Aorta (tissue), 5 donors: ENCODE measurements at places on chromosomes 1 and 21.

- no peak for DNase-seq
Measured at GRCh38 chr1:172578586-172578985, 45.6 kb downstream of the SUCO start.

DNA sequence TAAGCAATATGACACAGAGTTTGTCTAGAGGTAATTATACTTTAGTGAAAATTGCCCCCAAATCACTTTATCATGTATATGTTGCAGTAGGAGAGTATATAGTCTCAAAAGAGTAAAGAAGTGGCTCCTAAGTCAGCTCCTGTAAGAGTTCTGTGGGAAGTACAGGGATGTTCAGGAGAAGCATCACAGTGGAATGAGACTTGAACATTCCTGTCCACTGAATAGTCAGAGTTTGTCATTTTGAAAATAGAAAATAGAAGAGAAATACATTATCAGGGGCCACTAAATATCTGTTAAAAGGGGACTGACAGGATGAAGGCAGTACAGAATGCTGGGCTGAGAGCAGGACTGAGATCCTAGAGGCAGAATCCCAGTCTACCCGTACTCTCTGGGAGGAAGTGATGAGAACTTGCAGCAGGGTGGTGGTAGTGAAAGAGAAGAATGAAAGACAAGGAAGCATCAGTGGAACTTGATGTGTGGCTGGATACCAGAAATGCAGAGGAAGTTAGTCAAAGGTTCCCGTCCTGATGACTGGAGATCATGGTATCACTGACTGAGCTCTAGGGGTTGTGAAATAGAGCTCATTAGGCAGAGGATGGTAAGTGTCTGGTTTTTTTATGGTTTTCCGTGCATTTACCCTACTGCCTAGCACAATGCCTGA is 153.4 kb downstream of the FMN2 start:
- DNase-seq: no peak

DNA sequence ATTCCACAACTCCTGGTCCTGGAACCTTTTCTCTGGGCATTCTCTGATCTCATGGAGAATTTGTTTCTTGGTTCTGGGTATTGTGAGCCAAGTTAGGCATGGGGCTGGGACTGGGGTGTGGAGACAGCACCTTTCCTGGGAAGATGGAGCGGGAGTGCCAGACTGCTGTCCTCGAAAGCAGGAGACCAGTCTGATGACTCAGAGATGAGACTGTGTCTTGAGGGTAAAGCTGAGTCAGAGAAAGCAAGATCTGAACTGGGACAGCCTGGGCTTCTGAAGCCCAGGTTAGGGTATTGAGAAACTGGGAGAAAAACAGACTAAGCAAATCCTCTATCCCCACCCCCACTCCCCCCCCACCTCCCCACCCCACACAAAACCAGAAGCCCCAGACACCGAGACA is 2.2 kb upstream of the KANK4 start:
- no peak for DNase-seq

DNA sequence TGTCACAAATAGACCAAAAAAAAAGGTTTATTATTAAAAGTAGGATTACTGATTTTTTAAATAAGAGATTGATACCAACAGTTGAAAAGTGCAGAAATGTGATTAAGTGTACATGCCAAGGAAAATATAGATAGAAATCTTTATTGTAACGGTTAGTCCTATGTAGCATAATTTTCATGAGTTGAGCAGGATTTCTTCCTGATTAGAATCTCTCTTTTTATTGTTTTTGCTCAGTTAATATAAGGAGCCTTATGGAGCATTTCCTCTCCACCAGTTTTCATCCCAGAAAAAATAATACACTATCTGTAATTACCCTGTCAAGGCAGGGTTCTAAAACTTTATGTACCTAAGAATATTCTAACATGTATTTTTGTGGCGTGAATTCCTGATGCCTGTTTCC is 23.4 kb downstream of the CAPZA1 start:
- no peak for DNase-seq

- DNase-seq: no peak
Measured at GRCh38 chr1:229886636-229887035, 180.4 kb upstream of the GALNT2 start.

- DNase-seq: no peak
Measured at GRCh38 chr1:240766831-240767230, 154.9 kb upstream of the GREM2 start.

DNA sequence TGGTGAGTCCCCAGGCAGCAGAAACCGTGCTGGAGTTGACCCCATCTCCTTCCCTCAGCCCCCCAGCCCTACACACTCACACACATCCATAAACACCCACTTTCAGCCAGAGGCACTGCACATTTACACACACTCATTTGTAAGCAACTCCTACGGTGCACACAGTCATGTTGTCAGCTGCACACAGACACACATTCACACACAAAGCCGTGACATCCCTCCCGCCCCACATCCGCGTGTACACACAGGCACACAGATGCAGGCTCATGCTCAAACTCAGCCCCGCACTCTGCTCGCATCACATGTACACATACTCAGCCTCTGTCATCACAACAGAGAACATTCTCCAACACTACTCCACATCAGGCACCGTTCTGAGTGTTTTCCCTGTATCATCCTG is 47.6 kb downstream of the LACTBL1 start:
- DNase-seq: peak; percentile 64

- no peak for DNase-seq
Measured at GRCh38 chr1:231519166-231519565, 9.3 kb upstream of the TSNAX start.

DNA sequence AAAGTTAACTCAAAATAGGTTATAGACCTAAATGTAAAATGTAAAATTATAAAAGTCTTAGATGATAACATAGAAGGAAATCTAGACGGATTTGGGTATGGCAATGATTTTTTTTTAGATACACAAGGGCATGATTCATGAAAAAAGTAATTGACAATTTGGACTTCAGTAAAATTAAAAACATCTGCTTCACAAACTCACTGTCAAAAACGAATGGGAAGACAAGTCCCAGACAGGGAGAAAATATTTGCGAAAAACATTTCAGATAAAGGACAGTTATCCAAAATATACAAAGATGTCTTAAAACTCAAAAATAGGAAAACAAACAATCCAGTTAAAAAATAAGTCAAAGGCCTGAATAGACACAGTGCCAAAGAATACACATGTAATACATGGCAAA is 9.7 kb upstream of the PTGS2 start:
- DNase-seq: no peak

- DNase-seq: no peak
Measured at GRCh38 chr1:36743286-36744005, 260.7 kb upstream of the CSF3R start.

DNA sequence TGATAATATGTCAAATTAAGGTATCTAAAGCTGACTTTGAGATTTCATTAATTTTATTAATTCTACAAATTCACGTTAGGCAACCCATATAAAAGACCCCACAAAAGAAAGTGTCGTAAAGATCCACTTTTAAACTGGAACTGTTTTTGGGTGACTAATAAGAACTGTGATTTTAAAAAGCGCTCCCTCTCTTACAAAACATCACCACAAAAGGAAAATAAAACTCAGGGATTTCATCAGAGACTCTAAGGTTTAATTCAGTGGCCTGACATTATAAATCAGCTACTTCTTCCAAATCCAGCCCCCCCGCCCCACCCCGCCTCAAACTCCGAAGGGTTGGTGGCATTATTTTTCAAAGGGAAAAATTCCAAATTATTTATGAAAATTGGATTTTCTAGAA is 2.7 kb downstream of the COL24A1 start:
- DNase-seq: no peak

- no peak for DNase-seq
Measured at GRCh38 chr1:160421881-160422280, 21.5 kb downstream of the VANGL2 start.

- no peak for DNase-seq
Measured at GRCh38 chr21:14559102-14559501, 13.0 kb upstream of the SAMSN1 start.

DNA sequence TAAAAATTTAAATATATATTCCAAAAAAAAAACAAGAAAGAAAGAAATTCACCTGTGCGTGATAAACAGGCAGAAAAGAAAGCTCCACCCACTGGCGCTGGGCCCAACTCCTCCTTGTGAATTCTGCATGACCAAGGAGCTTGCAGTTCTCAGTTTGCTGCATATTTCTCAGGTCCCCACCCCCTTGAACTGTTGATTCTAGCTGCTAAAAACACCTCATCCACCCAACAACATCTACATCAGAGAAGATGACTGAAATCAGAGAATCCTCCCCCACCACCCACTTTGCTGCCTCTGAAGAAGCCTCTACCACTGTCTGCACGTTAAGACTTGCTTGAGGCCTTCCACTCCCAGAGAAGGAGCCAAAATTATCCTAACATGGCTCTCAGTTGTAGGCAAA is 104.8 kb downstream of the RGS2 start:
- DNase-seq: no peak

GRCh38 chr1:172451002-172451443 is 7.2 kb upstream of the PIGC start:
- no peak for DNase-seq

- no peak for DNase-seq
Measured at GRCh38 chr1:231183639-231184590, 22.1 kb downstream of the TRIM67 start.

- peak; percentile 76 for DNase-seq
Measured at GRCh38 chr1:20486457-20487235, 636 bp upstream of the CAMK2N1 start.

DNA sequence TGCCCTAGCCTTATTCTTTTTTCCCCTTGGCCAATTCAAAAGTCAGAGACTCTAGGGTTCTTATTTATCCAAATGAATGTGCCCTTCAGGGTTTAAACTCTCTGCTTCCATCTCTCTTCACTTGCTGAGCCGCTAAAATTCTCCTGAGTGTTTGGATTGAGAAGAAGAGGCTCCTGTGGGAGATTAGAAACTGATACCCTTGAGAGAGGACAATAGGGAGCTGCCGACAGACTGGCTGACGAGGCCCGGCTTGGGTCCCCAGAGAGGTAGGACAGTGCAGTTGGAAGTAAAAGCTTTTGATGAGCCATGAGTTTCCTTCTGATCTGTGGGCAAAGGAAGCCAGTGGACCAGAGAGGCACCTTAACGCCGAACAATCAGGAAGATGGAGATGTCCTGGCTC is 41.3 kb upstream of the UBE2U start:
- no peak for DNase-seq

GRCh38 chr1:22685591-22686059 is 25.0 kb upstream of the EPHB2 start:
- no peak for DNase-seq

DNA sequence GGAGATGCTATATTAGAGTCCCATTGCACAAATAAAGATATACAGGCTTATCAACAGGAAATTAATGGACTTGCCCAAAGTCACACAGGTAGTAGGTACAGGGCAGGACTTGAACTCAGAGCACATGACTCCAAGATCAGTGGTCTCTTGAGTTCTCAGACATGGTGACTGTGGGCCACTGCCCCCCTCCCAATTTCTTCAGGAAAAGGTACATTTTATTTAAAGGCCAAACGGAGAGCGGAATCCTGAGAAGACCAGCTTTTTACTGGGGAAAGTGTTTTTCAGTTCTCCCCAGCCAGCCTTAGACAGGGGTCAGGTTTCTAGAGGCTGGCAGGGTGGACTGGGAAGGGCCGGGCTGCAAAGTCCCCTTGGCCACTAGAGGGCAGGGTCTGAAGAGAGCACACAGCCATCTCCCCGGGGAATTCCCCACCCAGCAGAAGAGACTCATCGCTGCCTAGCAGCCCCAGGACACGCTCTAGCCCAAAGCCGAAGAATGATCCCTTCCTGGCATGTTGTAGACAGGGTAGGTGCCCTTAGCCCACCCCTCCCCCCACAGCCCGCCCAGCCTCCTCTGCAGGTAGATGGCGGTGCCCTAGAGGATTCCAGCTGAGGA is 29.7 kb downstream of the ACP6 start:
- DNase-seq: peak; percentile 82

- peak; percentile 54 for DNase-seq
Measured at GRCh38 chr1:228005511-228006033, 1.2 kb upstream of the WNT3A start.

DNA sequence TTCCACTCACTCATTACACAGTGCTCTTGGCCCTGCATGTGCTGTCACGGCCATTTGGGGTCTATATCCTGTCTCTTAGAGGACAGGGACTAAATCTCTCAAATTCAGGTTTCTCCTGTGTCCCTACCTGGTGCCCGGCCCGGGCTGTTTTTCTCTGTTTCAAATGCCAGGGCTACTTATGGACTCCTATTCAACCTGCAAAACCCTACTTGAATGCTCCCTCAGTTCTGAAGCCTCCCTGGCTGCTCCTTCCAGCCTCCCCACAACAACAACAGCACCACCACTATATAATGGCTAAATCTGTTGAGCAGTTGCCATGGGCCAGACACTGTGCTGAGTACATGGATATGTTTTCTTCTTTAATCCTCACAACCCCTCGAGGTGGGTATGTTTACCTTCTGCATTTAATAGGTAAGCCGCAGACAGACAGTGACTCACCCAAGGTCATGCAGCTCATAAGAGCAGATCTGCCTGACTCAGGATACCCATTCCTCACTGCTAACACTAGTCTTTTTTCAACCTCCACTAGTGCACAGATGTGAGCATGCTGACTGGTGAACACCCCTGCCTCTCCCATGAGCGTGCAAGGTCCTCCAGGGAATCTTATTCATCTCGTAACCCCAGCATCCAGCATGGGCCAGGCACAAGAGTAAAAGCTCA is 29.9 kb downstream of the DHRS3 start:
- no peak for DNase-seq

- no peak for DNase-seq
Measured at GRCh38 chr1:204293605-204294337, 66.0 kb downstream of the PLEKHA6 start.

GRCh38 chr1:150322310-150322709 is 977 bp downstream of the PRPF3 start:
- DNase-seq: no peak

DNA sequence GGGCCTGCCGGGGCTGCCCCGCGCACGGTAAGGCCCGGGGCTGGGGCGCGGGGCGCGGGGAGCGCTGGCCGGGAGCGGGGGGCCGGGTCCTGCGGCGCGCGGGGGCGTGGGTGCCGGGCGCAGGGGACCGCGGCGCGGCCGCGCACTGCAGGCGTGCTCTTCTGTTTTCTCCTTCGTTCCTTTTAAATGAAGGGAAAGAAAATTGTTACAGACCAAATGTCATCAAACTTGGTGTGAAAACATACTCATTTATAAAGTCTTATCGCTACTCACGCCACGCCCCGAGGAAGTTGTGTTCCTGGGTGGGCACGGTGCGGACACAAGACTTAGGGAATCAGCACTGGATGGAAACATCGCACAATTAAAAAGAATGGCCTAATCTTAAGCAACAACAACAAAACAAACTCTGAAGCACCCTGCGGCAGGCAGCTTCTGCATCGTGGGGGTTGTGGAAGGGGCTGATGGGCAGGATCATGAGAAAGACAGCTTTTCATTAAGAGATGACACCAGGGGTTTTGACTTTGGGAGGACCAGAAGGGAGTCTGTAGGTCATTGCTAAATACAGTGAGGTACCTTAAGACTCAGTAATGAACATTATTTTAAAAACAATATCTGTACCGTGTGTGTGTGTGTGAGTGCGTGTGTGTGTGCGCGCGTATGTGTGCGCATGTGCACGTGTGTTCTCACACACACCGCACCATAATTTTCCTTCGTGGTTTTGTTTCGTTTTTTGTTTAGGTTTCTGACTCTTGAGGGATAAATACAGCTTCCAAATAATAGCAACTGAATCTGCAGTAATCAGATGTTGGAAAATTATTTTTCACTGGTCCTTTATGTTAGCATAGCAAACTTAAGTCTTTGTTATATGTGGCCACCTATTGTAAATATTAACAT is 548 bp downstream of the B3GALT5 start:
- DNase-seq: no peak
